ENCODE measurements at places on chromosomes 6 and 20.

GRCh38 chr6:53464483-53464882 is 80.4 kb downstream of the GCLC start:
- no peaks in the 10 kb centered on the region for H3K27me3 ChIP-seq
- DNase-seq: no peak
- H3K4me1 ChIP-seq: no peaks in the 10 kb centered on the region
- H3K36me3 ChIP-seq: no peaks in the 10 kb centered on the region

- H3K27me3 ChIP-seq: no peaks in the 10 kb centered on the region
- no peak overlapping the region for H3K4me3 ChIP-seq
- H3K4me1 ChIP-seq: no peaks in the 10 kb centered on the region
- H3K27ac ChIP-seq: no peak overlapping the region
- H3K36me3 ChIP-seq: no peaks in the 10 kb centered on the region
These were observed 150.0 kb upstream of the MARCKS start for GRCh38 chr6:113707194-113707593.

- H3K36me3 ChIP-seq: no peaks in the 10 kb centered on the region
- H3K27me3 ChIP-seq: no peaks in the 10 kb centered on the region
- H3K4me1 ChIP-seq: peaks cover 20% of the 10 kb centered on the region
- no peak for DNase-seq
- no peak overlapping the region for H3K27ac ChIP-seq
These were observed 32.9 kb downstream of the NUDT3 start for GRCh38 chr6:34359418-34360158.

DNA sequence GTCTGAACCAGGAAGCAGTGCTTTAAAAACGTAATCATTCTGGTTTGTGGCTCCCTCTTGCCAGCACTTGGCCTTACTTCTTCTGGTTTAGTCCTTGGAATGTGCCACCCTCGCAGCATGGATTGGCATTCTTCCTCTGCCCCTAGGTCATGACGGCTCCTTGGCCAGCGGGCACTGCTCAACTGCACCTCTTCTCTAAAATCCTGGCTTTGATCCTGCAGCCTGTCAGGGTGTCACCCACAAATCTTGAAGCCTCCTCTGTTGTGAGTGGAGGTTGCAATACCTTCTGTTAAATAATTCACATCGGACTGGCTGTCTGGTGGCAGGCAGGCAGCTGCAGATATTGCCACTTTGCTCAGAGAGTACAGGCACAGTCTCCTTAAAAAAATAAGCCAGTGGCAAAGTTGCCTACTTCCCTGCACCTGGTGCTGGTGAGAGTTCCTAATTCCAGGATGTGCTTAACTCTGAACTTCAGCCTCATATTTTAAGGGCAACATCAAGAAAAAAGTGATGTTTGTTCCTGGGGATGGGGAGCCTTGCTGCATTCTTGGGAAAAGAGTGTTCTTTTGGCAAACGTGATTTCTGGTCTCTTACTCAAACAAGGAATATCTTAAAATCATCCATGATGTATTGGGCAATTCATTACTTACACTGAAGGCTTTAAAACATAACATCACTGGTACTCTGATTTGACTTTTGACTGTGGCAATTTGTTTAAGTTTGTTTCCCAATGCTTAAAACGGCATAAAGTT is 179.8 kb downstream of the FOXA2 start:
- H3K4me1 ChIP-seq: peaks cover 30% of the 10 kb centered on the region
- DNase-seq: no peak
- H3K27ac ChIP-seq: peak overlapping the region; percentile 87
- peak overlapping the region; percentile 58 for H3K4me3 ChIP-seq

GRCh38 chr6:161292650-161293281 is 18.9 kb upstream of the AGPAT4 start:
- no peak overlapping the region for H3K27ac ChIP-seq
- no peaks in the 10 kb centered on the region for H3K36me3 ChIP-seq
- H3K4me3 ChIP-seq: no peak overlapping the region
- DNase-seq: no peak
- H3K4me1 ChIP-seq: no peaks in the 10 kb centered on the region
- H3K27me3 ChIP-seq: no peaks in the 10 kb centered on the region

DNA sequence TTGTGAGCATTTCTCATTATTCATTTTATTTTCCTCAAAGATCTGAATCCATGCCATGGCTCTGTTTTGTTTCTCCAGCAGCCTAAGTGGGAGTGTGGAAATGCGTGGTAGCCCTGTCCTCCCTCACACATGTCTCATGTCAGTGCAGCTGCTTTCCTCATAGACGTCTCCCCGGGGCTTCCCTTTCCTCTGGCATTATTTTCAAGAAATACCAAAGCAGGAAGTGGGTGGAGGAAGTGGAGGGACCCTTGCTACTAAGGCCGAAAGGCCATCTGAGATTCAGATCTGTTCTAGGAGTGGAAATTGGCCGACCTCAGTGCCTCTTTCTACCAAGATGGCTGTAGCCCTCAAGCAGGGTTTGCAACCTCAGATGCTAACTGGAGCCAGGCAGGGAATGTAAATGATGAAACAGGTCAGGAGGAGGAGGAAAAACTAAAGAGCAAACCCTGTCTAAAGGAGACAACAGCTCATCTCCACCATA is 420.9 kb upstream of the PLCB4 start:
- H3K4me3 ChIP-seq: no peak overlapping the region
- H3K27me3 ChIP-seq: no peaks in the 10 kb centered on the region
- no peak overlapping the region for H3K27ac ChIP-seq
- DNase-seq: no peak

DNA sequence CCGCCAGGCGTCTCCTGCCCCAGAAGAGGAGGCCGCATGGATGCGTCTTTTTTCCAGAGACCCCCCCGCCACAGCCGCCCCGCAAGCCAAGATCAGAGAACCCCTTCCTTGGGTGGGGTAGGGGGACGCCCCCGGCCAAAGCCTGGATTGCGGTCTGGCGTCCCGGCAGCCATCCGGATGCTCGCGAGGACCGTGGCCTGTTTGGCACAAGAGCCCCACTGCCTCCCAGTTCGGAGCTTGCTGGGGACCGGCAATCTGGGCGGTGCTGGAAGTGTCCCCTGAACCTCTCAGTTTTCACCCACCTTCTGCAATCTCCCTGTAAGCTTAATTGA is 924 bp downstream of the FAM162B start:
- H3K36me3 ChIP-seq: no peaks in the 10 kb centered on the region
- H3K4me3 ChIP-seq: peak overlapping the region; percentile 36
- no peak for DNase-seq
- no peak overlapping the region for H3K27ac ChIP-seq
- H3K27me3 ChIP-seq: peaks cover 12% of the 10 kb centered on the region

GRCh38 chr6:40500227-40500626 is 86.9 kb downstream of the LRFN2 start:
- no peak overlapping the region for H3K4me3 ChIP-seq
- no peaks in the 10 kb centered on the region for H3K36me3 ChIP-seq
- H3K27ac ChIP-seq: no peak overlapping the region
- peaks cover 2% of the 10 kb centered on the region for H3K27me3 ChIP-seq
- no peaks in the 10 kb centered on the region for H3K4me1 ChIP-seq
